Coronary artery (tissue), 2 donors: ENCODE measurements at places on chromosomes 3 and 15.

- no peak for DNase-seq
Measured at GRCh38 chr3:112395181-112395895, 62.4 kb downstream of the CD200 start.

DNA sequence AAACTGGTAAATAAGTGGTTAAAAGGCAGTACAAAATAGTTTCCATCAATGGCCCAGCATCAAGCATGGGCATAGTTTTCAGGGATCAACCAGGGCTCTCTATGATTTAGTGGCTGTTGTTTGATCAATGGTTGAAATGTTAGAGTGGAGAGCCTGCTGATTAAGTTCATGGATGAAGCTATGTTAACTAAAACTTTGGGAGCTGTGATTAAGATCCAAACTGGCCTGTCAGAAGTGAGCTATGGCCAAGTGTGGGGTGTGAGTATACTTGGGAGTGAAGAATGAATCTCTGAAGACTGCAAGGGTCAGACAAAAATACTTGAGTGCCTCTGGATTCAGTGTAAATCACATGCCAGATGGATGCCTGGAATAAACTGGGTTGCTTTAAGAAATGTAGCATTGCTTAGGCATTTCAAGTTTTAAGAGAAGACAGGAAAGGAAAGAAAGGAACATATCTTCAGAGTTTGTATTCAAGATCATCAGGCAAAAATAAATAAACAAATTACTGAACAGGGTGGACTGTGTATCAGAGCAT is 422.2 kb upstream of the ADAMTS9 start:
- DNase-seq: no peak

GRCh38 chr3:77536038-77536775 is 496.3 kb downstream of the ROBO2 start:
- DNase-seq: no peak

DNA sequence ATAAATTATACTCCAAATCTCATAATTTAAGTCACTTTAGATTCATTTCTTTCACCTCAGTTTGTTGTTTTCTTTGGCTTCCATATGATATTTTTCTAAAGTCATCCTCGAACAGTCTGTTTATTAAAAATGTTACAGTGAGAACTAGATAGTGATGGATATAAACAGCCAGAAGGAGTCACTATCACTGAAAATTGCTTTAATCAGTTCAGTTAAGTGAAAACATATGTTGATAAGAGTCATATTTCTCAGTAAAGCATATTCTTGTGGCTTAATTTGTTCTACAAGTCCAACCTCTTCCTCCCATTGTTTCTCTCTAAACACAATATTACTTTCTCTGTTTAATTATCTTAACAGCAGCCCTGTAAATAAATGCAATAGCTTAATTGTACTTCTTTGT is 427.5 kb upstream of the ALCAM start:
- DNase-seq: no peak

DNA sequence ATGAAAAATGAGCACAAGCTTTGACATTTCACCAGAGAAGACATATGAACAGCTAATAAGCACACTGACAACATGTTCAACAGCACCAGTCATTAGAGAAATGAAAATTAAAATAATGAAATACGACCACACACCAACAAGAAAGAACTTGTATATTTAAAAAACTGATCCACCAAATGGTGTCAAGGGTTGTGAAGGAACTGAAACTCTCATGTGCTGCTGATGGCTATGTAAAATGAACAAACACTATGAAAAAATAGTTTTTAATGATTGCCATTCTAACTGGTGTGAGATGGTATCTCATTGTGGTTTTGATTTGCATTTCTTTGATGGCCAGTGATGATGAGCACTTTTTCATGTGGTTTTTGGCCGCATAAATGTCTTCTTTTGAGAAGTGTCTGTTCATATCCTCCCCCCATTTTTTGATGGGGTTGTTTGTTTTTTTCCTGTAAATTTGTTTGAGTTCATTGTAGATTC is 193.8 kb downstream of the SCAPER start:
- DNase-seq: no peak

GRCh38 chr3:185040425-185040824 is 112.4 kb downstream of the C3orf70 start:
- DNase-seq: no peak

- DNase-seq: no peak
Measured at GRCh38 chr3:197372047-197372661, 73.7 kb upstream of the DLG1 start.

GRCh38 chr15:60079210-60079609 is 75.1 kb downstream of the FOXB1 start:
- no peak for DNase-seq

DNA sequence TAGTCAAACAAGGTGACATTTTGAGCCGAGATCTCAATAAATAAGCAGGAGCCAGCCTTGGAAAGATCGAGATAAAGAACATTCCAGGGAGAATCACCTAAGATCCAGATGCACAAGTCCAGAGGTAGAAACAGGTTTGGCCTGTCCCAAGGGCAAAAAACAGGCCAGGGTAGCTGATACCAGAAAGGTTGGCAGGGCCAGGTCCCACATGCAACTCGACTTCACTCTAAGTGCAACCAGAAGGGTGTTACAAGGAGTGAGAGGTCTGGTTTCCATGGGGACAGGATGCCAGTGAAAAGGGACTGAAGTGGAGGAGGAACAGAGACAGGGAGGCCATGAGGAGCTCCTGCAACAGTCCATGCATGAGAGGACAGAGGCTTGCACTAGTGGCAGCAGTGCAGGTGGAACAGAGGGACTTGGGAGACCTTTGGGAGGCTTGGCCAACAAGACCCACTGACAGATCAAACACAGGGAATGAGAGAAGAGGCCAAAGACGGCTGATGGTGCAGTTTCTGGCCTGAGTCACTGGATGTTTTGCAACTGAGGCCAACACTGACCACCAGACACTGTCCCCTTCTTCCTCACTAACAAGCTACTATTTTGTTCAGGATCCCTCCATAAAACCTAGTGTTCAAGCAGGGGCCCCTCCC is 5.2 kb downstream of the TPRA1 start:
- no peak for DNase-seq

GRCh38 chr3:177607589-177607988 is 410.3 kb upstream of the TBL1XR1 start:
- DNase-seq: no peak

DNA sequence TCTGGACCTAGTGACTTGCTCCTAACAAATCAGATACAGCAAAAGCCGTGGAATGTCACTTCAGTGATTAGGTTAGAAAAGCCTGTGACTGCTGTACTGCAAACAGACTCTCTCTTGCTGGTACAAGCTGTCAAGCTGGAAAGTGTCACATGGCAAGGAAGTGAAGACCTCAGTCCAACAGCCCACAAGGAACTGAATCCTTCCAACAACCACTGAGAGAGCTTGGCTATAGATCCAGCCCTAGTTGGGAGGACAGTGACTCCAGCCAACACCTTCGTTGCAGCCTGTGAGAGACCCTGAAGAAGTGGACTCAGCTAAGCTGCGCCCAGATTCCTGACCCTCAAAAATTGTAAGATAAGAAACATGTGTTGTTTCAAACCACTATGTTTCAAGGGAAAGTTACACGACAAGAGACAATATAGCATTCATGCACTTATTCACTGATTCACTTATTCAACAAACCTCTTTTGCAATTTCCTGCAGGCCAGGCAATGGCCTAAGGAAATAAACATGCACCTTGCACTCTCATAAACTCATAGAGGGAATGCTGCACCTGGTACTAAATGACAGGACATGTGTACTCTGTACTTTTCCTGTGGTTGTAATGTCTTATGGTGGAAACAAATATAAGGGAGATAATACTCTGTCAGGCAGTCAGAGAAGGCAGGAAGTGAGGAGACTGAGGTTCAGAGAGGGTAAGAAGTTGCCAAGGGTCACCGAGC is 142.9 kb downstream of the CADPS start:
- no peak for DNase-seq

DNA sequence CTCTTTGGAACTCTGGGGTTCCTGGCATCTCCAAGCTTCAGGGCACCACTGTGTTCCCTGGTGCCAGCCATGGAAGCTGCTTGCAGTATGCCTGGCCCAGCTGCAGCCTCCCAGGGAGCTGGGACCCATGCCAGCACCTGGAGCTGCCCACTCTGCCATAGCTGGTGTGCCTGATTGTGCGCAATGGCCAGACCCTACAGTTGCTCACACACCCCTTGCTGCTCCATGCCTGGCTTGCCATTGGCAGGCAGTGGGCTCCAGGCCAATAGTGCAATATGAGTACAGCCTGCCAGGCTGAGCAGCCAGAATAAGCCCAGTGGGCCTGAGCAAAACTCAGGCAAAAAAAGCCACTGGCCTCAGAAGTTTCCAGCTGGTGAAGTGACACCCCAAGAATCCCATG is 43.8 kb upstream of the LRRFIP2 start:
- no peak for DNase-seq
